NCI-H69 (cell line): ENCODE measurements at places on chromosomes 6 and 20.

- DNase-seq, result no peak
These were observed 26.0 kb downstream of the DSTN start for GRCh38 chr20:17595856-17596255.

DNA sequence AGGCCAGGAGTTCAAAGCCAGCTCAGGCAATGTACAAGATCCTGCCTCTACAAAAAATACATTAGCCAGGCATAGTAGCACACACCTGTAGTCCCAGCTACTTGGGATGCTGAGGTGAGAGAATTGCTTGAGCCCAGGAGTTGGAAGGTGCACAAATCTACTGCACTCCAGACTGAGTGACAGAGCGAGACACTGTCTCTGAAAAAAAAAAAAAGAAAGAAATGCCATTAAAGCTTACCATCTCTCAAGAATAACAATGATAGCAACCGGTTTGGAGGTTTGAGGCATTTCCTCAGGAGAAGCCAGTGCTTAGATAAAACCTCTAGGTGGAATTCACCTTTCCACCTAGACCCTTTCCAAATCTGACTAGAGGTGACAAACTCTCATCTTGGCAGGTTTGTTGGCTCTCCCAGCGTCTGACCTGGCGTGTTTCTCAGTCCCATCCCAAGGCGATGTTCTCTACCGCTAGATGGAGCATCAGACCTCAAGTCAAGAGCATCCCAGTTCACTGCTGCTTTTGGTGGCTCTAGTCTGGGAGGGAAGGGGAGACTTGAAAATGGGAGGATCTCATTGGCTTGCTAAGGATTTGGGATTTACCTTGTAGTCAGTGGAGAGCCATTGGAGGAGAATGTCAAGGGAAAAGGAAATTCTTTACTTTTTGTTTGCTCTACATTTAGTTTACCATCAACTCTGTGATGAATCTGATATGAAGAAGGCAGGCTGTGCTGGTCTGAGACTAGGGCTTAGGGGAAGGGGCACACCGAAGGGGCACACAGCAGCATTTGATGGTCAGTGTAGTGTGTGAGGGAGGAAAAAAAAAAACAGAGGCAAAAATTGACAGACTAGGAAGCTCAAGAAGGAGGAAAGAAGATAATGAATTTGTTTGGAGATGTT lies 67.9 kb downstream of the NCOA7 start:
- DNase-seq, result peak; percentile 84

DNA sequence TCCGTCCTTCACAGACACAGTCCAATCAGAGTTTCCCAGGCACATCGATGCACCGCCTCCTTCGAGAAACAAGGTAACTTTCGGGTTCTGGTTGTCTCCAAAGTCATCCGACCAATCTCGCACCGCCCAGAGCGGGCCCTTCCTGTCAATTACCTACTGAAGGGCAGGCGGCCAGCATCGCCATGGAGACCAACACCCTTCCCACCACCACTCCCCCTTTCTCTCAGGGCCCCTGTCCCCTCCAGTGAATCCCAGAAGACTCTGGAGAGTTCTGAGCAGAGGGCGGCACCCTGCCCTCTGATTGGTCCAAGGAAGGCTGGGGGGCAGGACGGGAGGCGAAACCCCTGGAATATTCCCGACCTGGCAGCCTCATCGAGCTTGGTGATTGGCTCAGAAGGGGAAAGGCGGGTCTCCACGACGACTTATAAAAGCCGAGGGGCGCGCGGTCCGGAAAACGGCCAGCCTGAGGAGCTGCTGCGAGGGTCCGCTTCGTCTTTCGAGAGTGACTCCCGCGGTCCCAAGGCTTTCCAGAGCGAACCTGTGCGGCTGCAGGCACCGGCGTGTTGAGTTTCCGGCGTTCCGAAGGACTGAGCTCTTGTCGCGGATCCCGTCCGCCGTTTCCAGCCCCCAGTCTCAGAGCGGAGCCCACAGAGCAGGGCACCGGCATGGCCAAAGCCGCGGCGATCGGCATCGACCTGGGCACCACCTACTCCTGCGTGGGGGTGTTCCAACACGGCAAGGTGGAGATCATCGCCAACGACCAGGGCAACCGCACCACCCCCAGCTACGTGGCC lies at the start of gene HSPA1B:
TSS of gene HSPA1B (plus strand) at position 453 of the 794 bp plus-strand sequence. CDS start at position 666, 213 bp downstream.
- DNase-seq, result peak; percentile 100

- DNase-seq, result no peak
These were observed 3.6 kb upstream of the KCNB1 start for GRCh38 chr20:49486064-49486463.

GRCh38 chr6:145028144-145028818 lies 707.0 kb downstream of the EPM2A start:
- DNase-seq, result peak; percentile 87

GRCh38 chr20:5353624-5354496 lies 37.1 kb upstream of the PROKR2 start:
- DNase-seq, result no peak
